PC-9 (cell line): ENCODE measurements at places on chromosomes 3 and 15. TPM values are rescaled to one million over a fixed set of nuclear protein-coding genes. Genes with fewer than 3 reads are reported as not detected.

Gene SNX33
- 27.8 and 27.9 TPM in 2 replicates for total RNA-seq

Gene NANOGP8
- total RNA-seq, result not detected in 2 replicates

Gene DNAH1
- 5.9 and 6.6 TPM in 2 replicates for total RNA-seq

Gene POTEB3
- not detected in 2 replicates for total RNA-seq

Gene RAB6B
- total RNA-seq, result 0.40 and 0.52 TPM in 2 replicates

Gene PLD1
- 32.5 and 33.3 TPM in 2 replicates for total RNA-seq

Gene ANKRD63
- total RNA-seq, result not detected in 2 replicates

Gene NAALADL2
- total RNA-seq, result 10.6 and 12.8 TPM in 2 replicates

Gene PTPRG
- 22.0 and 32.9 TPM in 2 replicates for total RNA-seq

Gene ANKUB1
- total RNA-seq, result not detected in 2 replicates

Gene TIMP4
- 15.5 and 19.0 TPM in 2 replicates for total RNA-seq

Gene KIF23
- 78.7 and 100 TPM in 2 replicates for total RNA-seq

Gene GPR149
- not detected in 2 replicates for total RNA-seq

Gene KLHL6
- 0.04 TPM in 1 of 2 replicates, not detected in the other for total RNA-seq

Gene PIF1
- 54.8 and 67.6 TPM in 2 replicates for total RNA-seq

DNA sequence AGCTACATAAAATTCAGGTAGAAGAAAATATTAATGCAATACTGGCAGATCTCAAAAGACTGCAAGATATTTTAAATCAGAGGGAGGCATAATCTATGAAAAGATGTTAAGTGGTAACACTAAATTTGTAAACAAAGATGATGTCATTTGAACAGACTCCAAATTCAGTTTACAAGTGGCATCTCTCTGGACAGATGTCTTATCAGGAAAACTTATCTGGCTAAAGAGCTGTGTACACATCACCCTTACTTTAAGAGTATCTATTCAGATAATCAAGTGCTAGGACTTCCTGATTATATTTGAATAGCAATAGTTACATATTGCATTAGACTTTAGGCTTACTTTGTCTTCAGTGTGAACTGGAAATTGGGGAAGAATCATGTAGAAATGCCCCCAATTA, 231.5 kb downstream of the WDR72 start:
- no peak for DNase-seq

GRCh38 chr15:23642413-23643044, 5.1 kb downstream of the MAGEL2 start:
- DNase-seq, result peak; percentile 35

GRCh38 chr15:73550190-73550589, 83.0 kb downstream of the NPTN start:
- DNase-seq, result no peak

GRCh38 chr3:165521131-165521871, 315.9 kb downstream of the BCHE start:
- DNase-seq, result no peak

- DNase-seq, result peak; percentile 48
Measured at GRCh38 chr15:33132722-33133345, 61.7 kb downstream of the FMN1 start.

DNA sequence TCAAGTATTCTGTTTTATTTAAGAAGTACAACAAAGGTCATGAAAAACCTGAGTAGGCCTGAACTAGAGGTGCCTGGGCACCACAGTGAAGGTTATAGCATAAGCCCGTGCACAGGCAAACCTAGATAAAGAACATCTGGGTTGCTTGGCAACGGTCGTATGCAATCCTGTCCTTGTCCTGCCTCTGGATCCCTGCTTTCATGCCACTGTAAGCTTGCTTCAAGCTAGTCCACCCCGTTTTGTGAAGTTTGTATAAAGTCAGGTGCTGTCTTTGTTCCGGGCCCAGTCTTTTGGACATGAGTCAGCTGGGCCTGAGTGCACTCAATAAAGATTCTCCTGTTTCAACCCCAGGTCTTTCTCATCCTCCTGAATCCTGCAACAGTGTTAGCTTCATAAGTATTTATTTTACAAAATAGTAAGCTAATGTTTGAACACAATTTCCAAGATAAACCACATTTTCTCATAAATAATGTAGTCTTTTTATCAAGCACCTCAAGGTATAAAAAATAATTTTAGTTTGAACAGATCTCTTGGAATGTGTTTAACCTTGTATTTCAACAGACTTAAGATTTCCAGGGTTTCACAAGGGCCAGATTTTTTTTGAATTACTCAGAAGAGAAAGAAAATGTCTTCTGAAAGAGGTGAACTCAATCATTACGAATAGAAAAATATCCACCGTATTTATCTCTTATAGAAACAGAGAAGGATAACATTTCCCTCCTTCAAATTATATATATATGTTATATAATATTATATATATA, 14.3 kb upstream of the SLC9C1 start:
- no peak for DNase-seq

GRCh38 chr3:10779293-10779805, 36.7 kb upstream of the SLC6A11 start:
- DNase-seq, result no peak

- DNase-seq, result no peak
Measured at GRCh38 chr3:15601046-15601398, 347 bp downstream of the HACL1 start.

GRCh38 chr3:105427332-105427731, 60.6 kb downstream of the ALCAM start:
- DNase-seq, result no peak

DNA sequence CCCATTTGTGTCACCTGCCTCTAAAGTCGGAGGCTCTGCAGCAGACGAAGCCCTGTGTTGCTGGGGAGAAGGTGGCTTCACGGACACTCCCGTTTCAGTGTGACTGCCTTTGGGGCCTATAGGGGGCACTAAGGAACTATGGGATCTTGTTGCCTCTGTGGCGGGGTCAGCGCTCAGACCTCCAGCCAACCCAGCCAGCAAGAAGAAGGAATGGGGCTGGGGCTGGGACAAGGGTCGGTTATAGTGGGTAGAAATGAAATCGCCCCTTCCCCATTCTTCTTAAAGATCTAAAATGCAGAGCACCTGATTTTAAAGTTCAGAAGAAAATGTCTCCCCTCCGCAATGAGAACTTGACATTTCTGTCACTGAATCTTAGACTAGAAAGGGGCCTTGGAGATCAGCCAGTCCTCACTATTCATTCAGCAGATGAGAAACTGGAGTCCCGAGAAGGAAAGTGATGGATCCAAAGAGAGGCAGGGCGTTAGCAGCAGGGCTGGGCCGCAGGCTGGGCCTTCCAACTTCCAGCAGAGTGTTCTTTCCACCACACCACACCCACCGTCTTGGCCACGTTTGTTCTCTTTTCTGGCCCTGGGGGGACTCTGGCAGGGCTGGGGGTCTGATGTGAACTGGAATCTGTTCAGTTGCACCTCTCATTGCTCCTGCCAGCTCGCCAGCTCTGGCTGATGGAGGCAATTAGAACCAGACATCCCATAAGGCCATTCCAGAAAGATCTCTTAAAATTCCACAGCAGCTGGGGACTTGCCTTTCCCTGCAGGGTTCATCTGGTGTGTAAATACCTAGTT, 195.4 kb downstream of the OPA1 start:
- DNase-seq, result no peak

GRCh38 chr3:177262396-177262795, 65.1 kb upstream of the TBL1XR1 start:
- DNase-seq, result no peak

- DNase-seq, result no peak
Measured at GRCh38 chr15:90481023-90481422, 48.7 kb upstream of the CRTC3 start.

DNA sequence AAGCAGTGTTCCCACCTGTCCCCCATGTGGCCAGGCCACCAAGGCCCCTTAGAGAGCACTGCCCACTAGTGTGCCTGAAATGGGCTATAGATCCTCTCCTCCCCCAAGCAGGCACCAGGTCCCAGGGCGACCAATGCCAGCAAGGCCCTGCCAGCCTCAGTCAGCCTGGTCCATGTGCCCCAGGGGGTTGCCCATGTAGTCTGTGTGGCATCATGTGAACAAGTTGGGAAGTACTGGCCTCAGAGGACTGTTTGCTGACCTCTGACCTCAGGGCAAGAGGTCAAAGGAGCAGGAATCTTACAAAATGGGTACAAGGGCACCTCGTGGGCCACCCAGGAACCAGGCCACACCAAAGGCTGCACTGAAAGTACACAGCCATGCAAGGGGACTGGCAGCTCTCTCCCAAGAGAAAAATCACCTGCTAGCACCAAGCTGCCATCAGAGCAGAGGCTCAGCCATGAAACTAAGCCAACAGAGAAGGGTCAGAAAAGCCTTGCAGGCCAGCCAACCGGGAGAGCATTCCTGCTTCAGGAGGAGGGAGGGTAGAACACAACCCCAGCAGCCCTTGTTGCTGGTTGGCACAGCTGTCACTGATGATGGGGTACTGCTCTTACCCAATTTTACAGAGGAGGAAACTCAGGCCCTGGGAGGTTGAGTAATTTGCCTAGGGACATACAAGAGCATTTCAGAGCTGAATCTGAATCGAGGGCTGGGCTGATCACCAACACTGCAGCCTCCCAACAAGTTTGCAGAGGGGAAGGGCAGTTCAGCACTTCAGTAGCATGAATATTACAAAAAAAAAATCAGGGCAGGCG, 5.2 kb upstream of the FURIN start:
- DNase-seq, result peak; percentile 90

DNA sequence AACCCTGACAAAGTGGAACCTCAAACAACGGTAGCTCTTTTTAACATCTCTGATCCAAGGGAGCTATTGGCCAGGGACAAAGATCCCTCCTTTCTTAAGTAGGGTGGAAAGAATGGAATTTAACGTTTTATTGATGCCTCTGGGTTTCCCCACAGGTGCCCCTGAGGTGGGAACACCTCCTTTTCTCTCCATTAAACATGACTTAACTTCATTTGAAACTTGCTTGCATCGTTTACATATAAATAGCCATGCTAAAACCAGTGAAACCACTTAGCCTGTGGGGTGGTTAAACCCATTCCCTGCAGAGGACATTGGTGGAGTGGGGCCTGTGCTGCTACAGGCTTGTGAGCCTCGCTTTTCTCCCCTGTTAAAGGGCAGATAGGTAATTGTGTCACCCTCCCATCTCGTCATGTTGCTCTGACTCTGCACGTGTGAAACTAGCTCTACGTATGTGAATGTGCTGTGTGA, 9.7 kb downstream of the CGNL1 start:
- no peak for DNase-seq

GRCh38 chr15:81301385-81301784, 22.6 kb downstream of the STARD5 start:
- DNase-seq, result no peak

GRCh38 chr3:127092776-127093175, 100.2 kb upstream of the PRR23E start:
- no peak for DNase-seq

DNA sequence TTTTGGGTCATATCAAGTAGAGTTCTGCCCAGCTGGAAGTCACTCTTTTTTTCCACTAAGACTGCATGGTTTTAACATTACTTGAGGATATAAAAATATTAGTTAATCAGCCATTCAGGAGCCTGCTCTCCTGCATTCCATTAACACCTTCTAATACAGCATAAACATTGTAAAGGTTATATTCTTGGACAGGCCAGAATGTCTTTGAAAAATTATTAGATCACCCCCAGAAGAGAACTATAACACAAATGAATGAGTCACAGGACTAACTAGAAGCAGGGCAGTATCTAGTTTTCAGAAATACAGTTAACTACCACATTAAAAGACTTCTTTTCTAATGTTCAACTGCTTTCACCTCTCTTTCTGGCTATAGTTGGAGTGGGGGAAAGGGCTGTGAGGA, 80.9 kb downstream of the THBS1 start:
- peak; percentile 59 for DNase-seq

- no peak for DNase-seq
Measured at GRCh38 chr3:58880182-58880581, 169.6 kb downstream of the CFAP20DC start.

DNA sequence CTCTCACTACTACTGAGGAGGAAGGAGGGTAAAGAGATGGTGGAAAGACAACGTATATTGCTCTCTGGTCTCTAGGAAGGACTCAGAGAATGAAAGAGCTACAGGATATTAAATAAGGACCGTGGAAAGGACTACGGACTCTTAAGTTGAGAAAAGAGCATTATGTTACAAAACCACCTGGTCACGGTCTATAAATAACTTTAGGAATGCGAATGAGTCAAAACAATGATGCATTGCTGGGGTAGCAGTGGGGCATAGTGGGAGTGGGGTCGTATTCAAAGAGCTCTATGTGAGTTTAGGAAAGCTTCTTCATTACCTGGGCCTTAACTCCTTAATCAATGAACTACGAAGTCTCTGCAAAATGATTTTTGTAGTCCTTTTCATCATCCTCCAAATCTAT, 295.7 kb upstream of the SOX14 start:
- no peak for DNase-seq

DNA sequence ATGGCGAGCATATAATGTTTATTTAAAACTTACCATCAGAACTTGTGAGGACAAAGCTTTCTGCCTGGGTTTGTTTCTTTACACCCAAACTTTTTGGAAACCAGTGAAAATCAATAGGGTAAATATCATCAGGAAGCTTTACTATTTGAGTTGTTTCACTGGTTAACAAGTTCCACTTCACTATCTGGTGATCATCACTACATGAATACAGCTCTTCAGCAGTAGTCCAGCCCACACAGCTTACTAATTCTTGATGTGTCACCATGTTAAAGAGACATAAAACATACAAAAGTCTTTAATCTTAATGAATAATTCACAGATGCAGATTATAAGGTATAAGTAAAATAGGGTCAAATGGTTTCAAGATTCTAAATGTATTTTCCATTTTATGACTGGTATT, 17.6 kb downstream of the IFT80 start:
- no peak for DNase-seq

GRCh38 chr15:34119291-34119690, 17.4 kb downstream of the PGBD4 start:
- no peak for DNase-seq

DNA sequence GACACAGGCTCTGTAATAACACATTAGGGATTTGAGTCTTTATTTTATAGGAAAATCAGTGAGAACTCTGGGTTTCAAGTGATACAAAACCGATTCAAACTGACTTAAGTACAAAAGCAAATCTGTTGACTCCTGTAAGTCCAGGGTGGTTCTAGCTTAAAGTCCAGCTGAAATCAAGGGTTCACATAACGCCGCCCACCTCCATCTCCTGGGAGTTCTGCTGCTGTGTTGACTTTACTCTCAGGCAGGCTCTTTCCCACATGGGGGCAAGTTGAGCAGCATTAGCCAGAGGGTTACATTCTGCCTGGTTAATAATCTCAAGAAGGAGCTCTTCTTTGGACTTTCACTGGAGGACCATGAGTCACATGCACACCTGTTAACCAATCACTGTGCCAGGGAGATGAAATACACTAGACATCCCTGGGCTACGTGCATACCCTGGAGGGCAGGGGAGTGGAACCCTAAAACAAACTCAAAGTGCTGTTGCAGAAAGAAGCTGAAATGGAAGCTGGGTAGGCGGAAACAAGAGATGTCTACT, 9.7 kb upstream of the RNF7 start:
- no peak for DNase-seq

DNA sequence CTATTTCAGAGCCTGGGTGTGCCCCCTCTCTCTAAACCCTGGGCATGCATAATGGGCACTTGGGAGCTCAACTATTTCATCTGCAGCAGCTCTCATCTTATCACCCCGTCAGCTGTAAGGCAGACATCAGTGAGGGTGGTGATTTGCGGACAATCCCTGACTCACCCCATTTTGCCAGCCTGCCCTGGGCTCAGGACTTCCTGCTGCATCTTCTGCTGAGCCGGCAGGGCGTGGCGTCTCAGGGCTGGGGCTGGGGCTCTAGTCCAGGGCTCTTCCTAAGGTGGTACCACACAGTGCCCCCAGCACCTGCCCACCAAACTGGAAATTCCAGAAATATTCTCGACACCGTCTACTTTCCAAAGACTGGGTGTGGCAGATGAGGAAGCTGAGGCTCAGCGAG, 925 bp upstream of the PSTPIP1 start:
- no peak for DNase-seq

GRCh38 chr15:31802761-31803160, 227.6 kb upstream of the CHRNA7 start:
- DNase-seq, result no peak
